ENCODE measurements at places on chromosomes 4 and X. TPM values are rescaled to one million over a fixed set of nuclear protein-coding genes. Genes with fewer than 3 reads are reported as not detected.

KLB gene
- total RNA-seq = not detected

DNA sequence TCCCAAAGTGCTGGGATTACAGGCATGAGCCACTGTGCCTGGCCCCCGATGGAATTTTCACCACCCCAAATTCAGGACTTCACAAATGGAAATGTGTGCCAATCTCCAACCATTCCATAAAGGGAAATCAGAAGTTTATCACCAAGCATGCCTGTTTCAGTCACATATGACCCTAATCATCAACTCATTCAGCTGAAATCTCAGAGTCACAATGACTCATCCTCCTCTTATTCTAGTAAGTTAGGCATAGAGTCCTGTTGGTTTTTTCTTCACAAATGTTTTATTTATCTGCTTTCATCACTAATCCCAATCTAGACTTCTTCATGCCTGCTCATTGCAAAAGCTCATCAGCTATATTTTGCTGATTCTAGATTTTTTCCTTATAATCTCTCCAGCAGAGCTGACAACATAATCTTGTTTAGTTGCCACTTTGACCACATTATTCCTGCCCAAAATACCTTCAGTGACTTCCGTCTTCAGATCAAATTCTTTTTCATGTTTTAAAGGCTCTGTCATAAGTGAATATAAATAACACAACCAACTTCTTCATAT is 83.3 kb downstream of the SLC7A11 start:
- H3K4me1 ChIP-seq = peaks cover 10% of the 10 kb centered on the region
- no peak overlapping the region for H3K27ac ChIP-seq
- H3K36me3 ChIP-seq = peaks cover 1% of the 10 kb centered on the region
- DNase-seq = no peak
- H3K4me3 ChIP-seq = no peak overlapping the region

DNA sequence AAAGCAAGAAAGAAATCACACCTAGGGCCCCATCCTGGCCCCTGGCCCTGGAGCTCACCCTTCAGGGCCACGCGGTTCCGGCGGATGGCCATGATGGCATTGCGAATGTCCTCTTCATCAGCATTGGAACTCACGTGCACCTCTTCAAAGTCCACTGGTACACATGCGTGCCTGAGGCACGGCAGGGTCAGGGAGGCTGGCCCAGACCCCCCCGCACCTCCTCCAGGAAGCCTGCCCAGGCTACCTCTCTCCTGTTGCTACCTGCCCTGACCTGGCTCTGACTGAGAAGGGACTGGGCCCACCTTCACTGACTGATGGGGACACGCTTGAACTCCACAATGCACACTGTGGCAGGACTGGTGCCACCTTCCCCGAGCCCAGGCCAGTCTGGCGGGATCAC is 4.5 kb downstream of the IDH3G start:
- H3K36me3 ChIP-seq = peaks cover 6% of the 10 kb centered on the region
- H3K27ac ChIP-seq = no peak overlapping the region
- no peaks in the 10 kb centered on the region for H3K27me3 ChIP-seq
- H3K4me1 ChIP-seq = peaks cover 5% of the 10 kb centered on the region
- H3K4me3 ChIP-seq = no peak overlapping the region
- no peak for DNase-seq

DNA sequence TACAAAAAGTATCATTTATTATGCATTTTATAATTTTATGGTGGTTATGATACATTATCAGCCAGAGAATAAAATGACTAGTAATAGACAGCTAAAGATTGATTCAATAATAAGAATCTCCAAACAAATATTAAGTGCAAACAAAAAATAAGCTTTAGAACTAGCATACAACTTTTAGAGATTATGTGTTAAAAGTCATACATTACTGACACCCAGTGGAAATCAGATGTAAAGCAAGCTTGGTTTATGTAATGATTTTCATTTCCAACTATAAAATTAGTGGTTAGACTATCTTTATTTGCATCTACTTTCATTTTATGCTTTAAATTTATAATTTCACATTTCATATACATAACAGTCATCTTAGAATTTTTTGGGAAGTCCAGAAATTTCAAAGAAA is 57.7 kb downstream of the IL13RA2 start:
- no peak overlapping the region for H3K27ac ChIP-seq
- peaks cover 13% of the 10 kb centered on the region for H3K27me3 ChIP-seq
- no peak for DNase-seq
- no peak overlapping the region for H3K4me3 ChIP-seq
- no peaks in the 10 kb centered on the region for H3K36me3 ChIP-seq

DNA sequence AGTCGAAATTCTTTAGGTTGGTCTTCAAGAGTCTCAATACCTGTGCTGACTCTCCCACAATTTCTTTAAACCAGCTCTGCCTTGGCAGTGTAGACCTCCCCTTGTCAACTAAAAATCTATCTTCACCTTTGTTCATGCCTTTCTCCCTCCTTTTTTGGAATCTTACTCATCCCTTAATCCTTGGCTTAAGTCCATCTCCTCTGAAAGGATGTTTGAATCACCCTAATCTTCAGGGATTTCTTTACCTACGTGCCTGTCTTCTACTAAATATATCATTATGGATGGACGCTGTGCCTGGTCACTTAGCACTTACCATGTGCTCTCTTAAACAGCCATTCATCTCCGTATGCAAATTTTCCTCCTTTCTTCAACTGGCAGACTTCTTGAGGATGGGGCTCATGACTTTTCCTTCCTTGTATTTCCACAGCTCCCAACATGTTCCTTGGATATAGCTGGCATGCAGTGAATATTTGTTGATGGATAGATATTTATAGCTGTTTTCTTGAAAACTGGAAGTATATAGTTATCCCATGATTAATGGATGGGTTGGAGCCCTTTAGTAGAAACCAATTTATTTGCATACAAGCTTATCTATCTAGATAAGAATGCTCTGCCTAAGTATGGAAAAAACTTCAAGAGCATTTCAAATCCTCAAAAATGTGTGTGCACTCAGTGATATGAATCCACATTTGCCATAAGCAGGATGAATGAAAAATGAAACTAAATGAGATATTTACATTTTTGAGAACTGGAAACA is 166.6 kb downstream of the SPRY1 start:
- no peak overlapping the region for H3K27ac ChIP-seq
- no peaks in the 10 kb centered on the region for H3K27me3 ChIP-seq
- DNase-seq = no peak

GRCh38 chrX:68415316-68415715 is 18.0 kb downstream of the OPHN1 start:
- no peaks in the 10 kb centered on the region for H3K27me3 ChIP-seq
- DNase-seq = no peak
- peaks cover 6% of the 10 kb centered on the region for H3K4me1 ChIP-seq

DNA sequence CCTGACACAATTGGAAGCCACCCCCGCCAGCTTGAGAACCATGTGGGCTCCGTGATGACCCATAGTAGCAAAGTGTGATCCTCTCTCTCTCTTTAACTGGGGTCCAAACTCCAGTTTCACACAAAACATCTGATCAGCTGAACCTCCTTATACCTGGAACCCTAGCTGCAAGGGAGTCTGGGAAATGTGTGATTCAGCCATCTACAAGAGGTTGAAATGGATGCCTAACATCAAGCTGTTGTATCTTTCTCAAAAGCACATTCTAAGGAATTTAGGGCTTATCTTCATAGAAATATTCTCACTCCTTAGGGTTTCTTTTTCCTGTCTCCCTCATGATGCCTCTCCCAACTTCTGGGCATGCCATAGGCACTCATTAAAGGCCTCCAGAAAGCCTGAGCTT is 126.0 kb downstream of the BCOR start:
- no peaks in the 10 kb centered on the region for H3K36me3 ChIP-seq
- peaks cover 10% of the 10 kb centered on the region for H3K4me1 ChIP-seq
- no peaks in the 10 kb centered on the region for H3K27me3 ChIP-seq
- no peak overlapping the region for H3K4me3 ChIP-seq
- H3K27ac ChIP-seq = peak overlapping the region; percentile 14

ZAR1 gene
- total RNA-seq = not detected

GRCh38 chr4:74037076-74037955 is 1.2 kb downstream of the CXCL3 start:
- peaks cover 2% of the 10 kb centered on the region for H3K36me3 ChIP-seq
- peaks cover 20% of the 10 kb centered on the region for H3K4me1 ChIP-seq
- peak overlapping the region; percentile 88 for H3K4me3 ChIP-seq
- DNase-seq = no peak
- H3K27me3 ChIP-seq = peaks cover 5% of the 10 kb centered on the region

NOX1 gene
- total RNA-seq = not detected

DNA sequence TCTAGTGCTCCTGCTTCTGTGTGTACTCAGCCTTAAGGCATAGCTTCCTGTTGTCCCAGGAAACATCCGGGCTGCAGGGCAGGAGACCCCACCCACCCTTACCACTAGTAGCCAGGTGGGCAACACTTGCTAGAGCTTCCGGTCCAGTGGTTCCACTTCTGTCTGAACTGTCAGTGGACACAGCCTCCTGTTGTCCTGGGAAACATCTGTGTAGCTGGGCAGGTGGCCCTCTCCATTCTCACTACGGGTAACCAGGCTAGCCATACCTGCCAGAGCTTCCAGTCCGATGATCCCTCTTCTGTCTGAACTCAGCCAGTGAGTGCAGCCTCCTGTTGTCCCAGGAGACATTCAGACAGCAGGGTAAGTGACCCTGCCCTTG is 372.2 kb downstream of the INPP4B start:
- no peak overlapping the region for H3K27ac ChIP-seq
- peaks cover 8% of the 10 kb centered on the region for H3K4me1 ChIP-seq
- no peak overlapping the region for H3K4me3 ChIP-seq
- DNase-seq = no peak

DRP2 gene
- total RNA-seq = not detected

PCDH19 gene
- 1.7 TPM for total RNA-seq

TMPRSS11E gene
- not detected for total RNA-seq

DNA sequence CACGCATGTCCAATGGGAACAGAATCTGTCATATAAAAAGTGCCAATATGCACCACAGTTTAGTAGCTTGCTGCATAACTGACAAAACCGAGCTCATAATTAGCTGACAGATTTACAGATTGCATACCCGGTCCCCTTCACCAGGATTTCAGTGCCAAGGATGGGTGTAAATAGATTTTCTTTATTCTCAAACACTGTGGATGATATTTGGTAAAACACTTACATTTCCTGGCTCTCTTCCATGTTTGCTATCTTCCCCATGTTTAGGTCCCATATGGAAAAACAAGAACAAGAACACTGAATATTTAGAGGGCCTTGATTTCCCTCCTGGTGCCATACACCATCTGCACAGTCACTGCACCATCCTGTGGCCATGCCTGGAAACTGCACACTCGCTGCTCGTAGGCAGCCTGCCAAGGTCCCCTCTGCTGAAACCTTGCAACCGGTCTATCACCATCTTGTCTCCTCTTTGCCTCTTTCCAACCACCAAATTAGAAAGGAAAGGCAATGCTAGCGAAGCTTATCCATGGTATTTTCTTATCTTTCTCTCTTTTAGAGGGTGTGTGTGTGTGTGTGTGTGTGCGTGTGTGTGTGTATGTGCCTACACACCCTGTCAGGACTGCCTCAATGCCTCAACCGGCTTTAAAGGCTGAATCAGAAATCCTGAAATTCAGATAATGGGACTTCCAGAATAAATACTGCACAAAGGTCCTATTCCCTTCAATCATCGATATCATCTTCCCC is 124.2 kb upstream of the MBNL3 start:
- no peaks in the 10 kb centered on the region for H3K4me1 ChIP-seq
- DNase-seq = no peak
- H3K4me3 ChIP-seq = no peak overlapping the region
- peaks cover 2% of the 10 kb centered on the region for H3K27me3 ChIP-seq
- no peaks in the 10 kb centered on the region for H3K36me3 ChIP-seq

DNA sequence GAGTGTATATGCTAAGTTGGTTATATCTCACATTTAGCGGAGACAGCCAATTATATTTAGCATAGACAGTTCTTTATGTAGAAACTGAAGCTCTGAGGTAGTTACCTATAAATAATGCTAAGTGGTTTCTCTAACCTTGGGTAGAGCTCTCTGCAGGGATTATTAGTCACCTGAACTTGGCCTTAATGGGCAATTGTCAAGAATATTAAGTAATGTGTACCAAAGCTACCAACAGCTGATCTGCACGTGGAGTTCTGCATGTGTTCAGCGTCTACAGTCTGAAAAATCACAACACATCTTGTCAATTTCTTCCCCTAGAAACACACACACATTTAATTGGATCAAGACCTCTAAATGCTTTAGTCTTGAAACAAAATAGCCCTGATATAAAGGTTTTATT is 740.6 kb upstream of the FAM241A start:
- H3K4me3 ChIP-seq = no peak overlapping the region
- H3K4me1 ChIP-seq = no peaks in the 10 kb centered on the region
- no peaks in the 10 kb centered on the region for H3K36me3 ChIP-seq
- no peak for DNase-seq
- H3K27ac ChIP-seq = no peak overlapping the region
- peaks cover 2% of the 10 kb centered on the region for H3K27me3 ChIP-seq
